ENCODE measurements at places on chromosomes 2 and 18. TPM values are rescaled to one million over a fixed set of nuclear protein-coding genes. Genes with fewer than 3 reads are reported as not detected.
A peak's percentile ranks its signal among the peaks of the same experiment; 100 is the strongest.

GRCh38 chr2:237864444-237864931, 5.1 kb downstream of the RAMP1 start:
- peaks cover 26% of the 10 kb centered on the region for H3K27me3 ChIP-seq
- H3K36me3 ChIP-seq, result no peaks in the 10 kb centered on the region
- no peak overlapping the region for H3K27ac ChIP-seq
- no peaks in the 10 kb centered on the region for H3K4me1 ChIP-seq
- H3K4me3 ChIP-seq, result no peak overlapping the region

Gene CFAP221
- total RNA-seq, result 7.1 TPM

Gene SLC4A3
- total RNA-seq, result 15.8 TPM

DNA sequence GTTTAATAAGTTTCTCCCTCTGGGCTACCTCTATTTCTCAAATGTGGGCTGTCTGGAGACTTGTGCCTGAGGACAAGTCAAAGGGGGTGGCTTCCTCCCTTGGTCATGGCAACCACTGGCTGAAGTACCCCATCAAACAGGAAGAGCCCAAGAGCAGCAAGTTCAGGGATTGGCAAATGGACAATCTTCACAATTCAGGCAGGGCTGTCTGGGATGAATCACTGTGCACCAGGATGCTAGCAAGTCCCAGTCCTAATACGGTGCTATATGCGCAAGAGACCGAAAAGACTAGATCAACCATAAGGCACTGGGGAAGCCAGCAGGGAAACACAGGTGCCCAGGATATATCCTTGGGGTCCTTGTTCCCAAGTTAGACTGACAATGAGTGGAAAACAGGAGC, 75.5 kb downstream of the ANTXR1 start:
- H3K4me1 ChIP-seq, result no peaks in the 10 kb centered on the region
- no peaks in the 10 kb centered on the region for H3K27me3 ChIP-seq
- no peak for DNase-seq
- no peak overlapping the region for H3K4me3 ChIP-seq

DNA sequence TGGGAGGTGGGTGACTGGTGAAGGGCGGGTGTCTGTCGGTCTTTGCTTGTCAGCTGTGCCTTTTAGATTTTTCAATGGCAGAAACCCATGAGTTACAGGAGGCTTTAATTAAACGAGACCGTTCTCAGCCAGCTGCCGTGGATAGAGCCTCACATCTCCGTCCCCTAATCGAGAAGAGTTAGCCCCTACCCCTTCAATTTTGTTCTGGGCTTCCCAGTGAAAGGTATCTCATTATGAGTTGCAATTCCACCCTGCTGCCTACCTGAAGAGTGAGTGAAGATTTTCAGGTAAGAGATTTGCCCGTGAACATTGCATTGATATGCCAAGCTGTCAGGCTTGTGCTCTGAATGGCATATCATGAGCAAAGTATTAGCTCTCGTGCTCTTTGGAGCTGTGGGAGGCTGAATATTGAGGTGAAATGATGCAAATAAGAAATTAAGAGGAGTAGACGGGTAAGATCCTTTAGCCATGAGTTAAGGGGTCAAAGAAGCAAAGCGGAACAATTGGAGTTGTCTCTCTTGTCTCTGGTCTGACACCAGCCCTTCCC, 118.7 kb upstream of the MSTN start:
- DNase-seq, result no peak
- H3K4me3 ChIP-seq, result peak overlapping the region; percentile 75
- peaks cover 5% of the 10 kb centered on the region for H3K4me1 ChIP-seq
